ENCODE measurements at places on chromosomes 2 and 18. TPM values are rescaled to one million over a fixed set of nuclear protein-coding genes. Genes with fewer than 3 reads are reported as not detected.

Gene MSTN
- total RNA-seq: 0.16 TPM

Gene DSEL
- total RNA-seq: 74.9 TPM

Gene GPBAR1
- total RNA-seq: not detected

Gene EPB41L3
- 91.1 TPM for total RNA-seq

Gene ONECUT2
- not detected for total RNA-seq

Gene CAPN14
- 0.16 TPM for total RNA-seq

Gene CD8B2
- not detected for total RNA-seq

Gene KCNG2
- total RNA-seq: 1.9 TPM

Gene TBR1
- total RNA-seq: not detected

Gene UGT1A10
- not detected for total RNA-seq

Gene EVA1A
- total RNA-seq: 5.8 TPM

Gene ATP8B1
- total RNA-seq: 10.6 TPM

Gene C2orf66
- under 0.01 TPM for total RNA-seq

Gene VSNL1
- total RNA-seq: 0.47 TPM

Gene SELENOI
- 11.0 TPM for total RNA-seq

Gene AQP12B
- not detected for total RNA-seq

Gene LYPD6
- total RNA-seq: not detected

Gene ANKRD29
- 5.9 TPM for total RNA-seq

Gene LPIN2
- total RNA-seq: 17.8 TPM

Gene MERTK
- total RNA-seq: 0.86 TPM

Gene ZNF532
- 29.3 TPM for total RNA-seq

Gene MARCHF4
- under 0.01 TPM for total RNA-seq

Gene HRH4
- total RNA-seq: under 0.01 TPM

Gene CCDC102B
- 5.3 TPM for total RNA-seq

Gene C2orf92
- 1.4 TPM for total RNA-seq

Gene RALBP1
- total RNA-seq: 58.2 TPM

Gene SCN3A
- total RNA-seq: 0.17 TPM

Gene PSMA8
- total RNA-seq: not detected

Gene BIN1
- total RNA-seq: 90.5 TPM

Gene ZSWIM2
- not detected for total RNA-seq

Gene MAPK4
- total RNA-seq: not detected

Gene CABLES1
- total RNA-seq: 20.5 TPM

Gene ASAP2
- total RNA-seq: 20.1 TPM

Gene CYTIP
- total RNA-seq: 0.16 TPM

Gene NETO1
- not detected for total RNA-seq

Gene SIX3
- not detected for total RNA-seq

Gene CIDEA
- total RNA-seq: 0.63 TPM

Gene PROKR1
- not detected for total RNA-seq

Gene ZNF804A
- 4.7 TPM for total RNA-seq

Gene HJURP
- total RNA-seq: 0.26 TPM

Gene SLC5A7
- total RNA-seq: not detected

Gene C2orf81
- 1.4 TPM for total RNA-seq

Gene CACNB4
- total RNA-seq: 1.3 TPM

Gene RND3
- 557 TPM for total RNA-seq

Gene ANKRD30B
- total RNA-seq: not detected

Gene NEURL3
- 0.16 TPM for total RNA-seq

Gene CD226
- total RNA-seq: 0.34 TPM

Gene WNT10A
- total RNA-seq: not detected

Gene FTCDNL1
- total RNA-seq: 1.2 TPM

Gene RTN4
- total RNA-seq: 149 TPM

Gene CCBE1
- 24.9 TPM for total RNA-seq

Data from bronchial smooth muscle cell (primary cell).